ENCODE measurements at places on chromosomes 1 and 21.

DNA sequence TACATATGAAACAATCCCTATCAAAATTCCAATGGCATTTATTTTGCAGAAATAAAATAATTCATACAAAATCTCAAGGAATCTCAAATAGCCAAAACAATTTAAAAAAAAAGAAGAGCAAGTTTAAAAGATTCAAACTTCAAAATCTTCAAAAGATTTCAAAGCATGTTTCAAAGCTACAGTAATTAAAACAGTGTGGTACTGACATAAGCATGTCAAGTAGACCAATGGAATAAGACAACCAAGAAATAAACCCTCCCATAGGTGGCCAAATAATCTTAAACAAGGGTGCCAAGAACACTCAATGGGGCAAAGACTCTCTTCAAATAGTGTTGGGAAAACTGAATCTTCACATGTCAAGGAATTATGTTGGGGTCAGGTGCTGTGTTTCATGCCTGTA lies 28.0 kb upstream of the UCK2 start:
- DNase-seq = no peak

DNA sequence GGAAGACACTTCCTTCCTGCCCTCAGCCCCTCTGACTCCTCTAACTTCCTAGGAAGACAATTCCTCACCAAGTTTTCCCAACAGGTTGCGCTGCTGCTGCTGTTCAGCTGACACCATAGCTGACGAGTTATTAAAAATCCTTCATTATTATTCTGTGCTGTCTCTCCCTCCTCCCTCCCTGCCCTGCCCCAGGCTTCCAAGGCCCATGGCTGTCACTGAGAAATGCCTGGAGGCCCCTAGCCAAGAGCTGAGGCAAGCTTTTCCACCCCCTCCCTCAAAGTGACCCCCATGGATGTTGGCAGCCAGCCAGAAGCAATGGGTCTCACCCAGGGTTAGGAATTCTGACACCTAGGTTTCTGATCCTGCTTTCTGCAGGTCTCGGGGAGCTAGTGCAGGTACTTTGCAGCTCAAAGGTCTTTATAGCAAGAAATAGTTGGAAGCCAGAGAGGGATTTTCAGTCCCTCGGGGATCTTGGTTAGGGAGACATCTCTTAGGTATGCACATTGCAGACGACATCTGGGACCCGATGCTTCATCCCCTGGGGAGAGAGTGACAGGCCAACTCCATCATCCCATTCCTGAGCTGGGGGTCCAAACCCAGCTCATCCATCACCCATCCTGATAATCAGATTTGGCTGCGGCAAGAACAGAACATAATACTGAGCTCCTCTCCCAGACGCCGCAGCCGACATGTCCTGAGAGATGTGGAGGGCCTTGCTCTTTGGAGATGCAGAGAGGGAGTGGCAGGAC lies 65.0 kb downstream of the KIRREL1 start:
- no peak for DNase-seq

GRCh38 chr1:219185486-219186117 lies 11.9 kb downstream of the LYPLAL1 start:
- DNase-seq = no peak

DNA sequence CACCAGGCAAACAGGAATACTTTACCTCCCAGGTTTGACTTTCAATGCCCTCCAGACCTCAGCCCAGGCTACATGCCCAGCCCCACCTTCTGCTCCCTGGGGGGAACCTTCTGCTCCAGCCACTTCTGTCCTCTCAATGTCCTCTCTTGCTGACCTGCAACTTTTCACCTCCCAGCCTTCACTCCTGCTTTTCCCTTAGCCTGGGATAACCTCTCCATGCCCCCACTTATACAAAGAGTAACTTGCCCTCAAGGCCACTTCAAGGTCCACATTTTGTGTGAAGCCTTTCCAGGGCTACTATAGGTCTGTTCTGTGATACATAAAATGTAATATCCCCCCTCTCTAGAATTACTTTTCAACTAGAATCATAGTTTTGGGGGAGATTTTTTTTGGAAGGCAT lies 21.7 kb downstream of the SERTAD4 start:
- DNase-seq = no peak

- DNase-seq = no peak
Observed at GRCh38 chr1:180288940-180289339, 58.9 kb downstream of the LHX4 start.
